Stimulated activated CD8-positive, alpha-beta memory T cell treated with anti-CD3 and anti-CD28 coated beads, Interleukin-4, amount 100 ng/mL, for 4 hours (primary cell): ENCODE measurements at places on chromosomes 1 and 21.

DNA sequence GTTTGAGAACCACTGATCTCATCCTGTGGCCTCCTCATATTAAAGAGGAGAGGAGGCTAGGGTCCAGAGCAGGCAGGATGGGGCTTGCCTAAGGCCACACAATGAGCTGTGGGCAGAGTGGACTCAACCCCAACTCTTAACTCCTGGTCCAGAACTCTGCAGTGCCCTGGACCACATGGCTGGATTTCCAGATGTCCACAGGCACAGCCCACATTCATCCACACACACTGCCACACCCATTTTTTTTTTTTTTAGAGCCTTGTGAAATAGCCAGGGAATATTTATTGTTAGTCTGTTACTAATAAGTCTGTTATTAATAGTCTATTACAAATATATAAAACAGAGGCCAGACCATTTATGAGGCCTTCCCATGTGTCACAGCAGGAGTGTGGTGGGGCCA, 192.2 kb downstream of the TRABD2B start:
- DNase-seq: no peak

DNA sequence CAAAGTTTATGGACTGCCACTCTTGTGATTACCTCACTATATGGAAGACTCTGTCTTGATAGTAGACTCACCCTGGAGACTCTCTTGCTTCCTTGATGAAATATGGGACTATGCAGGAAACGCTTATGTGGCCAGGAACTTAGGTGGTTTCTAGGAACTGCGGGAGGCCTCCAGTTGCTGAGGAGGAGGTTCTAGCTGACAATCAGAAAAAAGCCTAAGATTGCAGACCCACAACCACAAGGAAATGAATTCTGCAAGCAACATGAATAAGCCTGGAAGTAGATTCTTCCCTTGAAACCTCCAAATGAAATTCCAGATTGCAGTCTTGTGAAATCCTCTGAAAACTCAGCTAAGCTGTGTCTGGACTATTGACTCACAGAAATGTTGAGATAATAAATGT, 88.9 kb upstream of the COL11A1 start:
- DNase-seq: no peak

GRCh38 chr1:212495766-212496494, 63.2 kb downstream of the NENF start:
- DNase-seq: no peak

DNA sequence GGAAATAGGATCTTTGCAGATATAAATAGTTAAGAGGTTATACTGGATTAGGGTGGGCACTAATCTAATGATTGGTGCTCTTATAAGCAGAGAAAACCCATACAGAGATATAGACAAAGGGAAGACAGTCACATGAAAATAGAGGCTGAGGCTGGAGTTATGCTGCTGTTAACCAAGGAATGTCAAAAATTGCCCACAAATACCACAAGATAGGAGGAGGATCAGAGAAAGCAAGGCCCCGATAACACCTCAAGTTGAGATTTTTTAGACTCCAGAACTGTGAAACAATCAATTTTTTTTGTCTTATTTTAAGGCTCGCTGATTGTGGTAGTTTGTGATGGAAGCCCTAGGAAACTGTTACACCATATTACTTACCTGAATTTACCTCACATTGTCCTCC, 513.2 kb downstream of the COL11A1 start:
- DNase-seq: no peak

DNA sequence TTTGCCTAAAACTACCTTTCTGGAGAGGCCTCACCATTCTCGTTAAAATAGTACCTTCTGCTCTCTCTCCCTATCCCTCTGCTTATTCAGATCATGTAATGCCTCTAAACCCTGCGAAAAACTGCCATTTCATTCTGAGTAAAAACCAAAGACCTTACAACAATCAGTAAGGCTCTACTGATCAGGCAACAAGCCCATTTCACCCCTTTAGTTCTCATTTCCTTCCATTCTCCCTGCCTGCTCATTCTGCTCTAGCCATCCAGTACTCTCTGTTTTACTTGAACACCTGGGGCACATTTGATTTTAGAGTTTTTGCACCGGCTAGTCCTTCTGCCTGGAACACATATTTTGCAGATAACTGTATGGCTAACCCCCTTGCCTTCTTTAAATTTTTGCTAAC, 187.8 kb downstream of the COQ8A start:
- no peak for DNase-seq
